WERI-Rb-1 (cell line): ENCODE measurements at places on chromosomes 12 and 14.

DNA sequence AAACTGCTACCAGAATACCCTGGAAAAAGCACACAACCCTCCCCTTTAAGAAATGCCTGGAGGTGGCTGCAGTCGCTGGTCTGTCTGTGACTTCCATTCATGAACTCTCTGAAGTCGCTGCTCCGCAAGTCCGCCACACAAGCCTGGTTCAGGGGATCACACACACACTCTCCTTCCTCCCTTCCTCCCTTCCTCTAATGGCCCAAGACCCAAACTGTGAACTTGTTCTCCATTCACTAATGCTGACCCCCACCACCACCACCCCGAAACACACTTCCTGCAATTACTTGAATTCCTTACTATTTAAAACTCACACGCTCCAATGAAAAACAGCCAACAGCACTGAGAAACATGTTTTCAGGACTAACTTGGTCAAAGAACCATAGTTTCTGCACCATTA is 1.0 kb upstream of the LMO3 start:
- DNase-seq: no peak

DNA sequence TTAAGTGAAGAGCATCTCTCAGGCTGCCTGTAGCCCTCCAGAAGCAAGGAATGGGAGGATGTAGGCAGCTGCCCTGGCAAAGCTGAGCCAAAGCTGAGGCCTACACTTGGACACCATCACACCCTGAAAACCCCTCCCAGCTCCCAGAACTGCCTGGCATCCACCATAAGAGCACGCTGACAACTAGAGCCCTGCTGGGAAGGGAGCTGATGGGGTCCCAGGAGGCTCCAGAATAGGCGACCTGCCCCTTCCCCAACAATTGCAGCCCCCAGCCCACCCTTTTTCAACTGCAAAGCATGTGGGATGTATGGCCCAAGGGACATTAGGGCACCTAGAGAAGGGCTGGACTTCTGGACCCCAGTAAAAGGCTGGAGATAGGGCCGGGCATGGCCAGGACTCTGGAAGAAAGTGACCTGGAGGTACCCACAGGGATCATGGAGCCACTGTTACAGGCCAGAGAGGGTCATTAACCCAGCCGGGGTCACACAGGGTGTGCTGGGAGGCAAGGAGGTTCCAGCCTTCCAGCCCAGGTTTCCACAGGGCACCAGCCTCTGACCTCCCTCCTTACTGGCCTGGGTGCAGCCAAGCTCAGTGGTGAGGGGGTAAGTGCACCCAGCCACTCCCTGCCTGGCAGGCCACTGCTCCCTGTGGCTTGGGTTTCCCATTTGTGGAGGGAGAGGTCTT is 27.8 kb downstream of the FAM222A start:
- DNase-seq: peak; percentile 5

GRCh38 chr14:86961106-86961716 is 1031.8 kb downstream of the GALC start:
- no peak for DNase-seq

DNA sequence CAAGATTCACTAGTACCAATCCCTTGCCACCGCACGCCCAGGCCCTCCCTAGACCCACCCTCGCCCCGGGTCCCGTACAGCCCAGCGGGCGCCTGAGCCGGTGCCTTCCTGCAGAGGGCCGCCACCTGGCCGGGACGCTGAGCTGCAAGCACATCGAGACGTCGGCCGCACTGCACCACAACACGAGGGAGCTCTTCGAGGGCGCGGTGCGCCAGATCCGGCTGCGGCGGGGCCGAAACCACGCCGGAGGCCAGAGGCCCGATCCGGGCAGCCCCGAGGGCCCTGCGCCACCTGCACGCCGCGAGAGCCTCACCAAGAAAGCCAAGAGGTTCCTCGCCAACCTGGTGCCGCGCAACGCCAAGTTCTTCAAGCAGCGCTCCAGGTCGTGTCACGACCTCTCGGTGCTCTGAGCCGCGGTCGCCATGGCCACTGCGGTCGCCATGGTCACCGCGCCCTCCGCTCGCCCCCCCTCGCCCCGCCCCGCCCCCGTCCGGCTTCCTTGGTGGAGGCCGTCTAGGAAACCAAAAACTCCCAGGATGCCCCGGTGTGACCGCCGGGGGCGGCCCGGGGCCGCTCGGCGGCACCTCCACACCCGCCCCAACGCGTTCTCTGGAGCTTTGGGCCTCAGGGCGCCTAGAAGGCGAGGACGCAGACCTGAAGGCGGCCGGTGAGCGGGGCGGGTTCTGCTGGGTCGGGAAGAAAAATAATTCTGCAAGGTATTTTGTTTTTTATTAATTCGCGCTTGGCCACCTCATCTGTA is 3.7 kb downstream of the REM2 start:
- no peak for DNase-seq

GRCh38 chr12:20006871-20007730 is 361.2 kb upstream of the PDE3A start:
- DNase-seq: no peak

DNA sequence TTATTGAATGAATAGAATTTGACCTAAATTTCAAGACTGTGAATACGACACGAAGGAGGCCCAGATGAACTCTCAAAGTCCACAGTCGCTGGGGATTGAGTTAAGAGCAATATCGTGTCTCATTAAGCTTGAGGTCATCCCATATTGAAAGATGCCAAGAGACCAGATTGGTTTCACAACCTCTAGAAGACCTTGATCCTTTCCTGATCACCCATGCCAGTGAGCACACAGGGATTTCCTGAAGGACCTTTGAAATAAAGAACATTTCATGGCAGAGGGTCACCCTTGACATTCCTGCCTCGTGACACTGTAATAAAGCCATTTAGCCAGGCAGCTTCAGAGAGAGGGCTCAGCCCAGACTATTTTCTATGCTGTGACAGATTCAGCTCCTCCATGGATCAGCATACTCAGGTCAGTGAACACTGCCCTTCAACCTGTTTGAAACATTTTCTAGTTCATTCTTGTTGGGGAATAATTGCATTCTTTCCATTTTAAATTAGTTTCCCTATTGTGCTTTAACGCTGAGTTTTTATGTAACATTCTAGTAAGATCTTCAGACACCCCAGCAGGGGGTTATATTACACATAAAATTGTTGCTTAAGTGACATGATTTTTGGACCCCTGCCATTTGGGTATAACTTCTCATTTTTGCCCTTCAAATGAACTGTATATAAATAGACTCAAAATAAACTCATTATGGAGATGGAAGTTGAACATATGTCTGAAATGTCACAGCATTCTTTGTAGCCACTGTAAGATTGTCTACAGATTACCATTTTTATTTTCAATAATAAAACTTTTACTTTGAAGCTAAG is 213.2 kb downstream of the C12orf50 start:
- no peak for DNase-seq
